Bone marrow (tissue), 2 donors: ENCODE measurements at places on chromosomes 12 and 14.
A peak's percentile ranks its signal among the peaks of the same experiment; 100 is the strongest.

- peak; percentile 15 for DNase-seq
These were observed 133.5 kb downstream of the KCNK10 start for GRCh38 chr14:88189417-88190191.

GRCh38 chr12:97288531-97288930, 174.1 kb upstream of the RMST start:
- DNase-seq: no peak

DNA sequence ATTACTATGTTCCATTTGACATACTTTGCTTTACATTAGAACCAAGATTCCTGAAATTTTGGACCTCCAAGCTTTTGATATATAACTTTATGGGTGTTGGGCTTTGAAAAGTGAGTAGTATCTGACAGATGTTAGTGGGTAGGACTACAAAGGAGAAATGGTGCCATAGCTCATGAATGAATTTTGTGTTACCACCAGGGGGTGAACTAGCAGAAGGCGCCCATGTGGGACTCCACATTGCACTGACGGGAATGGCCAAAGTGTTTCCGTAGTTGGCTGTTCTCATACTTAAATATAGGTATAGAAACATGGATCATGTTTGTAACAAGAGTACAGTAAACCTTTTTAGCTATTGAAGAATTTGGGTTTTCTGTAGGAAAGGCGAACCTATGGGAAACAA, 337.5 kb downstream of the FLRT2 start:
- DNase-seq: no peak

GRCh38 chr14:89444044-89444443, 27.0 kb upstream of the FOXN3 start:
- no peak for DNase-seq

- no peak for DNase-seq
These were observed 161.0 kb downstream of the CEP128 start for GRCh38 chr14:80780500-80780899.

DNA sequence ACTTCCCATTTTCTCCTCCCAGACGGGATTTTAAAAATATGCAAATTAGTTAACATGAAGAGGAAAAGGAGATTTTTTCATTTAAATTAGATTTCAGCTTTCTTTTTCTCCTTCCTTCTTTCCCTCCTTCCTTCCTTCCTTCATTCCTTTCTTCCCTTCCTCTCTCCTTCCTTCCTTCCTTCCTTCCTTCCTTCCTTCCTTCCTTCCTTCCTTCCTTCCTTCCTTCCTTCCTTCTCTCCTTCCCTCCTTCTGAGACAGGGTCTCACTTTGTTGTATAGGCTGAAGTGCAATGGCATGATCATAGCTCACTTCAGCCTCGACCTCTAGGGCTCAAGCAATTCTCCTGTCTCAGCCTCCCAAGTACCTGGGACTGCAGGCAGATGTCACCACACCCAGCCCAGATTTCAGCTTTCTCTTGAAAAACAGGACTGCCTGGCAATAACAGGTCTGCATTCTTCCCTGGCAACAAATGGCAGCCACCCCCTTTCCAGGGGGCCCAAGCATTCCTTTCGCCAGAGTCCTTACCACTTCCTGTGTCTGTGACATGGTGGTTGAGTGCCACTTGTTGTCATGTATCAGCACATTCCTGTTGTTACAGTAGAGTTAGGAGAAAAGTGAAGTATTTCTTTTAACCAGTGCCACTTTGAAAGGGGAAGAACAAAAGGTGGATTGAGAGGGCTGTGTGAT, 119.1 kb downstream of the PTPN11 start:
- DNase-seq: no peak

DNA sequence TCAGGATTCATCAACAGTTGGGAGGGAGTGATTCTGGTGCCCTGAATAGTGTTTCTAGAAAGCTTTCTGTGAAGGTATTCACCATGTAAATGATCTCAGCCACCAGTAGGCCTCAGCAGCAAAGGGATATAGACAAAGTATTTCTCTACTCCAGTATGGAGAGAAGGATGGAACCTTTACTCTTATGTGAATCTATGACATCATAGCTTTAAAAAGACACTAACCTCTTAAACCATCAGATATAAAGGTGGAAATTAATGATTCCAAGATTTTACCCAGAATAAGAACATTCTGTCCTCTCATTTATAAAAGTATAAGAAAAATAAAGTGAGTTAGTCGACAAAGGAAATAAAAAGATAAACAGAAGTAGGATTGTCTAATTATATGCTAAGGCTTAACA, 4.6 kb downstream of the GPR65 start:
- DNase-seq: no peak

DNA sequence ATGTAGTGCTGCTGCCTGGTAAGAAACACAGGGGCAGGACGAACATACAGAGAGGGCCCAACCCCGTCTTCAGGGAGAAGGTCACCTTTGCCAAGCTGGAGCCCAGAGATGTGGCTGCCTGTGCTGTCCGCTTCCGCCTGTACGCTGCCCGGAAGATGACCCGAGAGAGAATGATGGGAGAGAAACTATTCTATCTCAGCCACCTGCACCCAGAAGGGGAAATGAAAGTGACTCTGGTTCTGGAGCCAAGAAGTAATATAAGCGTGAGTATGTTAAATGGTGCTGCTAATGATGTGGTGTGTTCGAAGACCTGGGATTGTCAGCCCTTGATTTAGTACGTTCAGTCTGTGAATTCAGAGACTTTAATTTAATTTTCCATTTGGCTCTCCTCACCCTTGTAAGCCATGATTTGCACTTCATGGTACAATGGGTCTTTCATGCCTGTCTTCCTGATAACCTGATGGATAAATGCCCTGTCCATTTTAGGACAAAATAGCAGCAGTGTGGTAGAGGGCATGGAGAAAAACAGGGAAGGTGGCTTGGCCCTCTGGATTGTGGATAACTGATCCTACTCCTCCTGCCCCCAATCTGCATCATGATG, 318.9 kb downstream of the SNAPC1 start:
- DNase-seq: no peak

GRCh38 chr12:48933664-48934311, 8.5 kb upstream of the FKBP11 start:
- DNase-seq: no peak

DNA sequence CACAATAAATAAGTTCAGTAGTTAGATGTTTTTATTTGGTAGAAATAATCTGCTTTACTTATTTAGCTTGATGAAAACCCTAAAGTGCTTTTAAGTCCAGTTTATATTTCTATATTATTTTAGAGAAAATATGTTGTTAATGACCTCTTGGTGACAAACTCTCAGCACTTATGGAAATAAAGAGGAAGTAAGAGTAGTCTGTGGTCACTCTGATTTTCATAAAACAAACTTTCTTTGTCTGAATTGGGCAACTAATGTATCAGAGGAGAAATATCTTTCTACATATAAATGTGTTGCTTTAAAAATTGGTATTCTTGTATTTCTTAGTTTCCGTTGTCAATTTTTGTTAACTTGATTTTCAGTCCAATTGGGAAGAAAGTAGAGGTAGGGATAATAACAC, 878.9 kb upstream of the SEL1L start:
- no peak for DNase-seq

DNA sequence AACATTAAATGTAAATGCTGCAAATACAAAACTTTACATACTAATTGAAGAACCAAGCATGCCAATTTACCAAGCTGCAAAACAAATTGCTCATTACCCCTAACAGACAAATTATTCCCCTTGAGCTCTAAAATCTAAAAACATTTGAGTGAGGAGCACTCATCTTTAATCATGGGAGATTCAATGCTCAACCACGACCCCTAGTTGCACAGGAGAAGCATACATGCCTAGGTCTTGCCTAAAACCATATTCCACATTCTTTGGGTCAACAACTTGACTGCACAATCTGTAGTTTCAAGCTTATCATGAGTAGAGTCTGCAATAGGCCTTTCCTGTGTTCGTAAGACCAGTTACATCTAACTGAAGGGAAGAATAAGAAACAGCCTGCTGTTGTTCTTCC, 69.7 kb downstream of the MGAT4C start:
- DNase-seq: no peak

DNA sequence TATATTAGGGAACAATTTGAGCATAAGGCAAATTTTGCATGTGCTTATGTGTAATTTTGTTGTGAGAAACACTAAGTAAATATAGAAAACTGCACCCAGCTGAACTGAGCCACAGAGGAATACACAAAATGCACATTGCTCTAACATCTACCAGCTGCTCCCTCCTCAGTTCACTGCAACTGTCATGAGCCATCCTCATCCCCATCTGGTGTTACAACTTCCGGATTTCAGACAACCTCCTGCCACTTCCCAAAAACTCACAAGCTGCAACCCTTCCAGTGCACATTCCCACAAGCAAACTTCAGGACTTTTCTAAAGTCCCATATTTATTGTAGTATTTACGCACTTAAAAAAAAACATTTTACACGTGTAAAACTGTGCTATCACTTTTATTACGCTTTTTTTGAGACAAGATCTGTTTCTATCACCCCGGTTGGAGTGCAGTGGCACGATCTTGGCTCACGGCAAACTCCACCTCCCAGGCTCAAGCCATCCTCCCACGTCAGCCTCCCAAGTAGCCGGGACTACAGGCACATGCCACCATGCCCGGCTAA, 169.1 kb upstream of the TBX3 start:
- DNase-seq: no peak

GRCh38 chr12:19382111-19382526, 57.2 kb upstream of the AEBP2 start:
- DNase-seq: no peak

GRCh38 chr14:24381363-24382063, 13.5 kb downstream of the NFATC4 start:
- DNase-seq: no peak

GRCh38 chr12:64714551-64714968, 44.6 kb downstream of the GNS start:
- no peak for DNase-seq

GRCh38 chr12:29943683-29944082, 159.9 kb upstream of the TMTC1 start:
- no peak for DNase-seq

DNA sequence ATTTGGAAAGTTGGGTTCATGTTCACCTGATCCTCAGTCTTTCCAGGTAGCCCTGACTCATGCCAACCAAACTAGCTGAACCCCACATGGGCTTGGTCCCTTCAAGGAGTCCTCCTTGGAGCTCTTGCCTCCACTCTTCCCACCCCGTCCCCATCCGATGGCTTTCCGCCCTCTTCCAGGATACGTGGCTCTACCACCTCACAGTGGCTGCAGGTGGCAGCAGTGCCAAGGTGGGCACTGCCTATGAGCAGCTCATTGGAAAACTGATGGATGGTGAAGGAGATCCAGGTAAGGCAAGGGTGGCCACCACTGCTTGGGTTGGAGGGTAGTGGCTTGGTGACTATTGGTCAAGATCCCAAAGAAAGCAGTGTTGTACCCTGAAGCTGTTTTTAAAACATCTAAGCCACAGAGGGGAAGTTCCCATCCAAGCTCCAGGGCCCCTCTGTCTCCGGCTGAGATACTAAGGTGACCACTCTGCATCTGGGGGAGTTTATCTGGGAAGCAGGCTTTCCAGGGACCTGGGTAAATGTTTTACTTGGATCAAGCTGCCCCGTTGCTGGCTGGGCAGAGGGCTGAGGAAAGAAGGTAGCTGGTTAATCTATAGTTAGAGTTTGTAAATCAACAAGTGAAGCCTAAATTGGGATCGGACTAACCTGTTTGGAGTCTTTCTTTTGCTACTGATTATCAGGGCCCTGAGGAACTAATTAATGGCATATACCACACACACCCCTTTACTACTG, 23.7 kb downstream of the PIGH start:
- DNase-seq: no peak

DNA sequence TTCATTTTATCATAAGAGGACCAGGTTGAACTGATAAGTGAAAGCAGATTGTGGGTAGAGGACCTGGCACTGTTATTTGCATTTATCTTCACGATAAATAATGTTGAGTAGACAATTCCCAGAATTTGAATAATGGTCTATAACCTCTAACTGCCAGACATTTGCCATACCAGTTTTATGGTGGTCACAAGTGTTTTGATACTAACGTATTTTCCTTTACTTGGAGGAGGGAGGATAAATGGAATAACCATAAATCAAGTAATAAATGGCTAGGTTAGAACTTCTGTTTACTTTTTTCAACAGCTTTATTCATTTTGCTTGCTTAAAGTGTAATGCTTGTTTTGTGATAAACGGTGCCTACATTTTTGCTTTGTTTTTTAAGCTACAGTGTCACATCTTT, 9.5 kb downstream of the PAX9 start:
- no peak for DNase-seq

GRCh38 chr12:89574736-89575208, 48.9 kb upstream of the POC1B start:
- DNase-seq: peak; percentile 6

DNA sequence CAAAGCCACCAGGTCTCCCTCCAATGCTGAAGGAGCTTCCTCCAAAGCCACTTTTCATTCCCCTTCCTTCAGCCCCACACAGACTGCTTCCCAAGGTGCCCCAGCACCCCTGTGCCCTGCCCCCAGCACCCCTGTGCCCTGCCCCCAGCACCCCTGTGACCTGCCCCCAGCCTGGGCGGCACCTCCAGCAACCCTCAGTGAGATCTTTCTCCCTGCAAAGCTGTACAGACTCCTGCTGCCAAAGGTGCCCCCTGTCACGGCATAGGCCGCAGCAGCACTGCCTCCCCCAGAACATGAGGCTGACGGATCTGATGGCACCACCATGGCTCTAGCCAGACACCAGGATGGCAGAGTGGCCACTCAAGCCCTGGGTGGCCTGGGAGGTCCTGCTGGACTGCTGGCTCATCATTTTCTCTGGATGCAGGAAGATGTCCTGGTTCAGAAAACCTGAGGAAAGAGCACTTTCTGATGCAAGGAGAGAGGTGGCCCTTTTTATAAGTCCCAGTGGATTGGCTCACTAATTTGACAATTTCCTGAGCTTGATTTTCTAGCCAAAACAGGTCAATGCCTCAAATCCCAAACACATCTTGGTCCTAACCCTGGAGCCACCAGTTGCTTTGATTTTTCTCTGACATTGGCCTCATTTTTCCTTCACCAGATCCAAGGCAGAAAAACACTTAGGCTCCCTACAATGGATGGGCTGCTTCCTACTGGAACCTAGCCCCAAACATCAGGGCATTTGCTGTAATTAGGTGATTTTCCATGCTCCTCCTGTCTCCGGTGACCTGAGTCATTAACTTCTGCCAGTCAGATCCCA, 32.7 kb upstream of the KRT77 start:
- DNase-seq: no peak

GRCh38 chr12:100186071-100186470, 14.5 kb upstream of the ACTR6 start:
- DNase-seq: no peak

- DNase-seq: no peak
These were observed 936.0 kb downstream of the DIO2 start for GRCh38 chr14:79275292-79275655.

- no peak for DNase-seq
These were observed 138.4 kb downstream of the SEC23A start for GRCh38 chr14:38964630-38965029.
